ENCODE measurements at places on chromosomes 13 and 19.
A peak's percentile ranks its signal among the peaks of the same experiment; 100 is the strongest.

GRCh38 chr19:47882890-47883289, 3.2 kb downstream of the SULT2A1 start:
- peak; percentile 13 for DNase-seq

DNA sequence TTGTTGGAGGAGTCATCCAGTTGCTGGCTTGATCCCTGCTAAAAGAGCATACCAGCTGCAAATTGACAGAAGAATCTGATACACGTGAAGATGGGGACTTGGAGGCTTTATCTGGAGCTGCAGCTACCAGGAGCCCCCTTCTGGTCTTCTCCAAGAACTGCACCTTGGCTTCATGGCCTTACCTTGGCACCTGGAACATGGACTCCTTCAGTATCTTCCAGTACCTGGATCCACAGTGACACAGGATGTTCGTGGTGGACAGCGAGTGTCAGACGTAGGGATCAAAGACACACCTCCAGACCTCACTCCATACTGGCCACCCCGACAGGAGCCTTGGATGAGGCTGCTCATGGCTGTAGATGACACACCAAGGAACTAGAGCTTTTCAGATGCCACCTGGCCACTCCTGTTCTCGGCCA, 9.9 kb upstream of the ACSBG2 start:
- peak; percentile 66 for DNase-seq

DNA sequence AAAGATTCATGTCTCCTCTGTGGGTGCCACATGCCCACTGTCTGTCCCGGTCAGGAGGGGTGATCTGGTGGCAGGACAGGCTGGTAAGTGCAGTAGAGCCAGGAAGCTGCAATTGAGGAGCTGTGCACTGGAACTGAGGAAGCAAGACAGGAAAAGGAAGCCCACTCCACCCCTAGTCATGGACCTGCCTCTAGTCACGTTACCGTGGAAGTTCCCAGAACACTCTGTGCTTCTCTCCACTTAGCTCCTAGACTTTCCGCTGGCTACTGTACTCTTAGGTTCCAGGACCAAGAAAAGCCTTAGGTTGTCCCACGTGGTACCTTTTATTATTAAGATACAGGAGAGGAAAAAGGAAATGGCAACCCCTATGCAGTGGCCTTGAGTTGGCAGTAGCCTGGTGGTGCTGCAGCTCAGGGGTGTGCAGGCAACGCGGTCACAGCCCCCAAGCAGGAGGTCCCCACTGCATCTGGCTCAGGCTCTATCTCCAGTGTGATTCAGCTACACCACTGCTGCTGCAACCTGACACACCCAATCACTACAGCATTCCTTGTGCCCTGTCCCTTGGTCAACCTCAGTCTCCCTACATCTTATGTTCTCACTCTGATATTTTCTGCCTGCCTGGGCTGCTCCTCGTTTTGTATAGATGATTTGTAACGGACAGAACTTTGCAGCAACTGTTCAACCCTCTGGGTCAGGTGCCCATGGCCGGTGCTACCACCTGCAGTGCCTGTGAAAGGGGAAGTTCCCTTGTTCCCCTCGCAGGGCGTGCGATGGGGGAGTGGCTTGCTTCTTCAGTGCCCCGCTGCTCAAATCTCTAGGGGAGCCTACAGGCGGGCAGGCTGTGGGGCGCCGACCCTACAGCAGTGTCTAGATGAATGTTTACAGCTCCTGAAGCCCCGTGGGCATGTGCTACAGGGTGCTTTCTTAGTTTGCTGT, 24.4 kb upstream of the GPR12 start:
- DNase-seq, result no peak

- no peak for DNase-seq
Measured at GRCh38 chr13:75513271-75513670, 24.4 kb downstream of the COMMD6 start.

GRCh38 chr13:74027161-74027779, 106.9 kb downstream of the KLF12 start:
- DNase-seq, result no peak

Measured in lower lobe of right lung (tissue), 2 donors.